ENCODE measurements at places on chromosomes 12 and 14.

- DNase-seq, result no peak
Measured at GRCh38 chr14:35212471-35213142, 79.6 kb upstream of the PSMA6 start.

- DNase-seq, result no peak
Measured at GRCh38 chr12:70815971-70816391, 104.6 kb downstream of the PTPRR start.

- no peak for DNase-seq
Measured at GRCh38 chr14:91985521-91986255, 38.2 kb upstream of the FBLN5 start.

GRCh38 chr12:64480148-64480547 is 28.2 kb downstream of the TBK1 start:
- DNase-seq, result no peak

- no peak for DNase-seq
Measured at GRCh38 chr12:88996200-88996788, 356.0 kb downstream of the DUSP6 start.

DNA sequence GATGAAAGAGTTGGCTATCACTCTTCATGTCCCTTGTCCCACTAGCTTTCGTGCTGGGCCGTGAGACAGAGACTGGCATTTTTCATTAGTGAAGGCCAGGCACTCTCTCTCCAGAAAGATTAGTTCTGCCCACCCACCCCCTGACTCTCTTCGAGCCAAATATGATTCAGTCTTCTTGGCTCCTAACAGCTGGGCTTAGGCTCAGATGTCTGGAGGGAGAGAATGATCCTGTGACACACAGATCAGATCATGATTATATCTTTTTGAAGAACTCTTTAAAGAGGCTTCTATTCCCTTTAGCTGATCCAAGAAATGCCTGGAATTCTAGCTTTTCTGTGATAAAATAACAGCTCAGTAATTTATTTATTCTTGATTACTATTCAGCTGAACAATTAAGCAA is 5.2 kb upstream of the GNG2 start:
- no peak for DNase-seq

DNA sequence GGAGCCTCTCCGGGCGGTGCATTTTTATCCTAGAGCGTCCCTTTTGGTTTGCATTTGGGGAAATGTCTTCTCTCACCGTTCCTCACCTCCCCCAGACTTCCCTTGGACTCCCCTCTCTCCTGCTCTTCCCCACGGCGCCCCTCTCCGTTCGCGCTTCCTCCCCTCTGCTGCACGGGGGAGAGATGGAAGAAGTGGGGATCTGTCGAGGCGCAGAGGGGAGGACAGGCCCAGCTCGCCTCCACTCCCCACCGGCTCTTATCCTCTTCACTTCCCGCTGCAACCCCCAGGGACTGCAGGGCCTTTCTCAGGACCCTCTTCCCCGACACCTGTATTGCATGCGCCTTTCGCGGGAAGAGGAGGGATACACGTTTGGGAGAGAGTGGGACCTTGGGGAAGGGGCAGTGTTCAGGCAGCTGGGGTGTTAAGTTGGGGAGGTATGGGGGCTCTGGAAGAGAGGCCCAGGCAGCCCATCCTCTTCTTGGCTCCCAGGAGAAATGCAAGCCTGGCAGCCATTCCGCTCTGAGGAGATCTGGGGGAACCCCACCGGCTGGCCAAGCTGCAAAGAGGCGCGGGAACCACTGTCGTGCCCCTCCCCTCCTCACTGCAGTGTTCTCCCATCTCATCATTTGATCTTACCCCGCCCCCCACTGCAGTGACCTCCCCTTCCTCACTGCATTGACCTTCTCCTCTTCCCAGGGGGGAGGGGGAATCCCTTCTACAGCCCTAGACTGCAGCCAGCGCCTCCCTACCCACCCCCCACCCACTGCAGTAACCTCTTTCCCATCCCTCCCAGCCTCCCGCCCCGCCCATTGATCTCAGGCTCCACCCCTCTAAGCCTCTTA is 788 bp downstream of the ENO2 start:
- no peak for DNase-seq
